Muscle of leg (tissue), 16 donors: ENCODE measurements at places on chromosomes 13 and 19. TPM values are rescaled to one million over a fixed set of nuclear protein-coding genes. Genes with fewer than 3 reads are reported as not detected.
A peak's percentile ranks its signal among the peaks of the same experiment; 100 is the strongest.

GRCh38 chr19:42165146-42165545 is 32.9 kb upstream of the POU2F2 start:
- no peak for DNase-seq

DNA sequence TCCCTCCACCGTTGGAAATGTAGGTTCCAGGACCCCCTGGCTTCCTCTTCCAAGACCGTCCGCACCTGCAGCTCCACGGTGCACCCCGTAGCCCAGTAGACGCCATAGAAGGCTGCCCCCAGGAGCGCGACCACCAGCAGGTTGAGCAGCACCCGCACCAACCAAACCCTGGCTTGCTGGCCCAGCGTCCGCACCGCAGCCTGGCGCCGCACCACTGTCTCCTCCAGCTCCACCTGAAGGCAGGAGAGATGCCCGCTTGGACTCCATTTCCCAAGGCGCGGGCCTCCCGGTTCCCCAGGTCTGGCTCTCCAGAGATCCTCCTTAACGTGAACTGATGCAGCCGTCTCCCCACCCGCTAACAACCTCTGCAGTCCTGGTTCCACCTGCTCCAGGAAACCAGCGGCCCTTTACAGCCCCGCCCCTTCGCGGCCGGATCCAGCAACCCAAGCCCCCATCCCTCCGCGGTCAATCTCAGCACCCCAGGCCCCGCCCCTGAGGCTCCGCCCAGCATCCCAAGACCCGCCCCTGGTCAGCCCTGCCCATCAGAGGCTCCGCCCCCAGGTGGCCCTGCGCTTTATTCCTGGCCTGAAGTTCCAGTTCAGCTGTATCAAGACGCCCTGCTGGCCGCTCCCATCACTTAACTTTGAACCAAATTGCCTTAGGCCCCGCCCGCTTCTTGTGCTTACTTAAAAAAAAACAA is 5.0 kb upstream of the LENG1 start:
- DNase-seq: no peak

DNA sequence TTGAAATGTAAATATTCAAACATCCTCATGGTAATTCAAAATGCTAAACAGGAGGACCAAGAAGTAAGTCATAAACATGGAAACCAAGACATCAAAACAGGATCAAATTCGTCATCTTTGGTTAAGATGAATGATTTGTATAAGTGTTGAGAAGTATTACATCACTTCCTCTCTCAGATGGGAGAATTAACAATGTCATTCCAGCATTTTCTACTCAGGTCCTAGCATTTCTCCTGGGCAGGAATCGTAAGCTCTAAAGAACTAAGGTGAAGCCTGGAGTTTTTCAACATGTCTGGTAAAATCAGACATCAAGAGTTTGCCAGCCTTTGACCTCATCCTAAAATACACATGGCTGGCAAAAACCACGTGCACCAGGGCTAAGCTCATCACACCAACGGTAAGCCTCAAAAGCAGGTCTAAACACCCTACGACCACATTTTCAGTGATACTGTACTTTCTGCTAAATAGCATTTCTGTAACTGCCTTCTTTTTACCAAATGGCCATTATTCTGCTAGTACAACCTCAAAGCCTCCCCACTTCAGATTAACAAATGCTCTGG is 24.8 kb downstream of the RANBP3 start:
- no peak for DNase-seq

DNA sequence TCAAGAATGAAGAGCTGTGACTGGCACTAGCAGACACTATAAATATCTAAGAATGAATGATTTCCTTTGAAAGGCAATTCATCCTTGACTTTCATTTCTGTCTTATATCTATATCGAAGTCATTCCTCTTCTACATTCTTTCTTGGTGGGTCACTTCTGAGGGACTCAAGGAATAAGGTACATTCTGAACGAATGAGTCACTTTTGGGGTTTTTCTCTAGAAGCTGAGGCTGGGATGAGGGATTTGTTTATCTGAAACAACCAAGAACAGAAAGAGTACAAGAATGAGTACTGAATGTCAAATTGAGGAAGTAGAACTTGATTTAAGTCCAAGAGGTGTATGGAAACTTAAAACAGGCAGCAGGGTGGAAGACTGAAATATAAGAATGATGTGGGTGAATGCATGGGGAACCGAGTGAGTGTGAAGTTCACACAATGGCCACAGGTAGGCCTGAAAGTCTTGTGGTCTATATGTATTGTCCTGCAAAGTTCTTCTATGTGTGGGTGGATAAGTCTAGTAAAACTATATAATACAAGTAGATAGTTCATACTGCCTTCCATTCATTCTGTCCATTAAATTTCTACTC is 343.9 kb downstream of the OXGR1 start:
- DNase-seq: no peak

GRCh38 chr19:41702171-41702651 is 6.2 kb upstream of the CEACAM5 start:
- no peak for DNase-seq

DNA sequence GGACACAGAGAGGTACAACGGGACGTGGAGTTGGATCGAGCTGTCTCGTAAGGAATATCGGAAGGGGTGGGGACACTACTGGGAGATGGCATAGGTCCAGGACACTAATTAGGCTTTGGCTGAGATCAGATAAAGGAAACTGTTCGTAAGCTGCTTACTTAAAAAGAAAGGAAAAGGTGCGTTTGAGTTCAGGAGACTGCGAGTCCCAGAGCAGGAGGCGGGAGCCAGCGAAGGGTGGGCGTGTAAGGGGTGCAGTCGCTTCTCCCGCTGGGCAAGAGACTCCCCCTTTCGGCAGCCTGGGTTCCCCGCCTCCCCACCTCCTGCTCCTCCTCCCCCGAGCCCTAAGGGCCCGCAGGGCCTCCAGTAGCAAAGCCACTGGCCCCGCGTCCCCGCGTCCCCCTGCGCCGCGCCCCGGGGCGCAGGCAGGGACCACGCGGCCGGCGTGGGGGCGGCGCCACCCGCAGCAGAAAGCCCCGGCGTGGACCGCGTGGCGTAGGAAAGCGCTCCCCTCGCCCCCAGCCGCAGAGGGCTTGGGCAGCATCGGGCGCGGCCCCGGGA is 547 bp downstream of the ABCC4 start:
- peak; percentile 53 for DNase-seq

Gene PRR36
- polyA plus RNA-seq: 0.96 TPM

Gene FAM216B
- 0.41 TPM for polyA plus RNA-seq

Gene FGF14
- polyA plus RNA-seq: 0.09 TPM

Gene ZNF415
- polyA plus RNA-seq: 11.9 TPM
